ENCODE measurements at places on chromosomes 1 and 21.

GRCh38 chr1:228012555-228012954 lies 5.8 kb downstream of the WNT3A start:
- no peaks in the 10 kb centered on the region for H3K4me1 ChIP-seq
- H3K4me3 ChIP-seq, result no peak overlapping the region
- H3K27ac ChIP-seq, result no peak overlapping the region
- H3K36me3 ChIP-seq, result no peaks in the 10 kb centered on the region
- DNase-seq, result no peak
- H3K27me3 ChIP-seq, result peaks cover 32% of the 10 kb centered on the region

GRCh38 chr1:99306644-99307043 lies 42.4 kb downstream of the PLPPR4 start:
- no peak overlapping the region for H3K4me3 ChIP-seq
- H3K27ac ChIP-seq, result no peak overlapping the region
- no peak for DNase-seq
- H3K4me1 ChIP-seq, result no peaks in the 10 kb centered on the region
- H3K36me3 ChIP-seq, result no peaks in the 10 kb centered on the region

DNA sequence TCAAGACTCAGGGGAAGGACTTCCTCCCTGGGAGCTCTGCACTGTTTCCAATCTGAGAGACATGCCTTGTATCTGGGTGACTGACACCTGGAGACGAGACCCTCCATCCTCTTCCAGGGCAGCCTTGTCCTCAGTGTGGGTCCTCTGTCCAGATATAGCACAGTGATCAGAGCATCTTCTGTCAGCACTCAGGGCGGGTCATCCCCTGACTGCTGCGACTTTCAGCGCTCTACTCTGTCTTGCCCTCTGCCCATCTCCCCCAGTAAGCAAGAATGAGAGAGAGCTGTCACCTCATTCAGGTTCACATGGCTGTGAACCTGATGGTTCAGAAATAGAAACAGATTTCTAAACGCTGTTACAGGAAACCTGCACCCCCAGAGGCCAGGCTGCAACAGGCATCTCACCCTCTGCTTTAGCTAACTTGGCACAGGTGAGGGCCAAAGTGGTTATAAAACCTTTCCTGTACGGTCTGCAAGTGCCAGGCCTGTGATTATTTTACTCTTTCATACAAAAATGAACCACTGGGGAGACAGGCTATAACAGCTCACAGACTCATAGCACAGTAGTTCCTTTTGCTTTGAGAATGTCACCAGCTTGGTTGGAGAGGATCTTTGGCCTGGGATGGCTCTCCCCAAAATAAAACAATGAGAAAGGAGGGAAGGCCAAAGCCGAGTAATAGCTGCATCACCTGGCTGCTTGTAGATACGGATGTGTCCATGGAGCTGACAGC lies 11.4 kb upstream of the TENT5C start:
- H3K27ac ChIP-seq, result no peak overlapping the region
- no peaks in the 10 kb centered on the region for H3K36me3 ChIP-seq
- no peak for DNase-seq

DNA sequence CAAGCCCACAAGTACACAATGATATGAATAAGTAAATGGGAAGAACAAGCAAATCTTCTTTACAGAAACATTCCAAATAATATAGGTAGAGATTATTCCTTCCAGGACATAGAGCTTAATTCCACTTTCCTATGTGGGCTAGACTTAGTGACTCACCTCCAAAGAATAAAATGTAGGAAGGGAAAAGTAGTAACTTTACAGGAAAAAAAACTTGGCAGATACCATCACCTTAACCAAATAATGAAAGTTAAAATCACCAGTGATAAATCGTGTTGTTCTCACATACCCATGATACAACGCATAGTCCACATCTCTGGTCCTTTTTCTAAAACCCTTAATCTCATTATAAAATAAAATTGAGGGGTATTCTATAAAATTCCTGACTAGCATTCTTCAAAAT lies 260.8 kb downstream of the SPATA17 start:
- no peak overlapping the region for H3K27ac ChIP-seq
- DNase-seq, result no peak
- no peaks in the 10 kb centered on the region for H3K36me3 ChIP-seq
- no peaks in the 10 kb centered on the region for H3K4me1 ChIP-seq
- H3K4me3 ChIP-seq, result no peak overlapping the region
